ENCODE measurements at places on chromosomes 6 and 20.
A peak's percentile ranks its signal among the peaks of the same experiment; 100 is the strongest.

DNA sequence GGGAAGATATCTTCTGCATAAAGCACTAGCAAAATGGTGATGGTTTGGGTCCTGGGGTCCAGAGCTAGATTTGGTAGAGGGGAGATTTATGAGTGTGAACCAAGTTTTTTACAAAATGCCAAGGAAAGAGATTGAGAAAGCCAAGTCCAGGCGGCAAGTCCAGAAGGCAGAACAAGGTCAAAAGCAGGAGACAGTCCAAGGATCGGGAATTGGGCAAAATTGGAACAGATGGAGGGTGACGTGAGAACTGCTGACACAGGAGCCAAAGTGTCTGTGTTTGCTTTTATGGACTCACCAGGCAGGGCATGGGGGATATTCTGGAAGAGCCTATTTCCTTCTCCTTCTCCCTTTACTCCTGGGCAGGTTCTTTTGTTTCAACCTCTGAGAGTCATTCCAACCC, 4.1 kb downstream of the NHLRC1 start:
- DNase-seq: no peak

DNA sequence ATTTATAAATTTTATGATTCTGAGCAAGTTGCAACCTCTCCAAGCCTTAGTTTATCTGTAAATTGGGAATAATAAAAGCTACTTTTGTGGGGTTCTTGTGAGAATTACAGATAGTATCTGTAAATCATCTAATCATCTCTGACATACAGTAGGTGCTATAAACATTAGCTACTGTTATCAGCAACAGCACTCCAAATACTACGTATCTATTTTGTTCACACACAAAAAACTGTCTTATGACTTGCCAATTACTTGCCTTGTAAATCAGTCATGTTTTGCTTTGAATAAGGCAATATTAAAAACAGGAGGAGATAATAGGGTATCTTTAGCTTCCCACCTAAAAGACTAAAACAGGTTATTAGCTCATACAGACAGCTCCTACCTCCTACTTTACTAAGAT, 36.7 kb downstream of the DTNBP1 start:
- DNase-seq: no peak

DNA sequence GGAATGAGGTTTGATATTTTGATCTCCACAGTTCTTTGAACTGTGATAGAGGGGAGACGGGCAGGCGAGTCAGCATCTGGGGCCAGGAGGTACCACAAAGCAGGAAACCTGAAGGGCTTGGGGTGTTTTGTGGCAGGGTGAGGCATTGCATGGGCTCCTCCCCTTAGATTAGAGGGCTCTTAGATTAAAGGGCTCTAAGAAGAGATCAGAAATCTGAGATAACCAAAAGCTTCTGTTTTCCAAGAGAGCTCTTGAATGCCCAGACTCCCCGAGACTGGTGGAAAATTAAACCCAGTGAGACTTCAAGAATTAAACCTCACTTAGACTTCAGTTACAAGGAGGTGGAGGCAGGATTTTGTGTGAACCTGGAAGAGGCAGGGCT, 2.4 kb upstream of the GPX5 start:
- no peak for DNase-seq

- DNase-seq: no peak
Measured at GRCh38 chr20:47761482-47762047, 23.7 kb downstream of the SULF2 start.

GRCh38 chr6:12927746-12928145, 211.2 kb downstream of the PHACTR1 start:
- DNase-seq: no peak

DNA sequence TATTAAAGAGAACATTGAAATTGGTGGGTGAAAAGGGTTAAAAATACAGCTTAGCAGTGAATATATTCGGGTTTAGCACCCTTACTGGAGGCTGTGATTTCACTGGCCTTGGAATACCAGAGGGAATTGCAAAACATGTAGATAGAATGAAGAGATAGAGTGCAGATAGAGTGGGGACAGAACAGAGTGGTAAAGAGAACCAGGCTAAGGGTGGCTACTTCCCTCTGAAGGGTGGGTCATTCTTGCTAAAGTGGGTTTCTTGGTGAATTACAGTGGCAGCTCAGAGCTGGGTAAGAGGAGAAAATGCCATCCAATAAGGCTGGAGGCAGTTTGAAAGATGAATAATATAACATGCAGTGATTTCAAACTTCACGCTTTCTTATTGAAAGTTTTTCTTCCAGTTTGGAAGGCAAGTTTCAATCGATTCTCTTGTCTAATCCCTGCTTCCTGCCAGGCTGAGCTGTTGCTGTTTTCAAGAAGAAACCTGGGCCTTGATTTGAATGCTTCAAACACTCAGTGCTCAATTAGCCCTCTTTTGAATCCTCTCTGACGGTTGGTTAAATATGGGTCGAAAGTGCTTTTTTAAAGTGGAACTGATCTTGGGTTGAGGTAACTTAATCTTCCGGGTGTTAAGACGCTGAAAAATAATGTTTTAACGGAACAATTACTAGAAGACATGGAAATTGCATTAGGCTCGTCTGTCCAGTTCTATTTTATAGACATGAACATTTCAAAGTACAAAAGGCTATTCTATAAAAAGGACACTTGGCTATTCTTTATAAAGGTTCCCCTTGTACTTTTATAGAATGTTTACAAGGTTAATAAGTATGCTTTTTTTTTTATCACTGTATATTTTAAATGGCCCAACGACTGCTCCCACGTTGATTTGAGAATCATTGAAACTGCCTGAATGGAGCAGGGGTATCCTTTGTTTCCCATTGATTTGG, 203.3 kb downstream of the BCAS1 start:
- peak; percentile 62 for DNase-seq

DNA sequence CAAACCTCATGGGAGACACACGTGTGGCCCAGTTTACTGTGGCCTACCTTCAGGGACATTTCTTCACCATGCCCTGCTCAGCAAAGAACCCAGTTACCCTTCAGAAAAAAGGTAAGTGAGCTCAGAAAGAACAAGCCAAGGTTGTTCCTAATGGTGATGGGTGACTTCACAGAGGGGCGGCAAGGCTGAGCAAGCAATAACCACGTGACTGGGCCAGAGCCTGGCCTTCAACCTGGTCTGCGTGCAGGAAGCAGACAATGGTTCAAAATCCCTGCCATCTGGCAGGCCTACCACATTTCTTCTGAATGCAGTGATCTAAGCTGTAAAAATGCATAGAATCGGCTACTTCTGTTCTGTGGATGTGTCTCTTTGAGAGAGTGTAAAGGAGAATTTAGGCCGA, 115.5 kb upstream of the CST7 start:
- no peak for DNase-seq

DNA sequence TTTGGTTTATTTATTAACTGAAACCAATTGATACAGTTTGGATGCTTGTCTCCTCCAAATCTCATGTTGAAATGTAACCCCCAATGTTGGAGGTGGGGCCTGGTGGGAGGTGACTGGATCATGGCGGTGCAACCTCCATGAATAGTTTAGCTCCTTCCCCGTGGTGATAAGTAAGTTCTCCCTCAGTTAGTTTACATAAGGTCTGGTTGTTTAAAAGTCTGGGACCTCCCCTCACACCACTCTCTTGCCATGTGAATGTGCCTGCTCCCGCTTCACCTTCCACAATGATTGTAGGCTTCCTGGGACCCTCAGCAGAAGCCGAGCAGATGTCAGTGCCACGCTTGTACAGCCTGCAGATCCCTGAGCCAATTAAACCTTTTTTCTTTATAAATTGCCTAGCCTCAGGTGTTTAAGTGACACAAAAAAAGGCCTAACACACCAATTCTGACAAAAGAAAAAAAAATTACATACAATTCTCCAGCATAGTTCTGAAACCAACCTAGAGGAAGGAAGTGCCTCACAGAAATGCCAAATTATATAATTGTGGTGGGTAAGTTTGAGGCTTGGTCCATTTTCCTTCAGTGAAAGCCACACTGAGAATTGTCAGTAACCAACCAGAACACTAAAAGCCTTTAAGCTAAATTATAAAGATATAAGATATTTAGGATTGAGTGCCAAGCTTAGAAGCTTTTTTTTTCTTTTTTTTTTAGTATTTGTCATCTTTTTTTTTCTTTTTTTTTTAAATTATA, 15.0 kb downstream of the MAP7 start:
- no peak for DNase-seq

GRCh38 chr6:138499303-138500018, at the start of gene NHSL1:
Gene NHSL1 (minus strand): TSS chr6:138499494. CDS start chr6:138499290, 204 bp downstream.
- no peak for DNase-seq

DNA sequence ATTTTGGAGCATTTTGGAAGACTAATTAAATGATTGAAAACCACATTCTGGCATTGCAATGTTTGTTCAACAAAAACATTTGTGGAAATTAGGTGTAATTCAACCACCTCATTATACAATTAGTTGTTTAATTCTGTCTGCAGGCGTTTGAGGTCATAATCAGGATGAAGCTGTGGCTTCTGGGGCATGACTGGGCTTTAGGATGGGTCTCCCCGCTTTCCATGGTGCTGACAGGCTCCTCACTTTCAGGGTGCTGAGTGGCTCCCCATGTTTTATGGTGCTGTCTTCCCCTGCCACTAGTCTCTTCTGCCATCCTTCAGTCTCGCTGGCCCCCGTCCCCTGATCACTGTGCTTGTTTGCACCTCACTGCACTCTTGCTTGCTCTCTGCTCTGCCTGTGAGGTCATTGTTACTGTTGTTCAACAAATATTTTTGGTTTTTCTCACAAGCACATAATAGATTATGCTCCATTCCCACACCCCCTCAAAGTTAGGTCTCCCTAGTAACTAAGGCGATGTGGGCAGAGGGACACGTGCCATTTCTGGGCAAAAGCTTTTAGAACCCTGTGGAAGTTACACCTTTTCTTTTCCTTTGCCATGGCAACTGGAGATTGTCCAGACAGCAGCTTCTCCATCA, 25.4 kb upstream of the ZNF831 start:
- no peak for DNase-seq

- no peak for DNase-seq
Measured at GRCh38 chr6:143180826-143181225, 120.1 kb downstream of the AIG1 start.

DNA sequence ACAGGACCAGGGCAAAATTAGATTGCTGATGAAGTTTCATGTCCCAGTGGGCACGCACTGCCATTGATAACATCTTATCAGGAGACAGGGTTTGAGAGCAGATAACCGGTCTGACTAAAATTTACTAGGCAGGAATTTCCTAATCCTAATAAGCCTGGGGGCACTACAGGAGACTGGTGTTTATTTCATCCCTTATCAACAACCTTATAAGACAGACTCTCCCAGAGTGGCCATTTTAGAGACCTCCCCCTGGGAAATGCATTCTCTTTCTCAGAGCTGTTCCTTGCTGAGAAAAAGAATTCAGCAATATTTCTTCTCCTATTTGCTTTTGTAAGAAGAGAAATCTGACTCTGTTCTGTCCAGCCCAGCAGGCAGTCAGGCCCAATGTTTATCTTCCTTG, 423.4 kb upstream of the IMPG1 start:
- no peak for DNase-seq

- no peak for DNase-seq
Measured at GRCh38 chr6:37650071-37650481, 47.6 kb downstream of the MDGA1 start.

DNA sequence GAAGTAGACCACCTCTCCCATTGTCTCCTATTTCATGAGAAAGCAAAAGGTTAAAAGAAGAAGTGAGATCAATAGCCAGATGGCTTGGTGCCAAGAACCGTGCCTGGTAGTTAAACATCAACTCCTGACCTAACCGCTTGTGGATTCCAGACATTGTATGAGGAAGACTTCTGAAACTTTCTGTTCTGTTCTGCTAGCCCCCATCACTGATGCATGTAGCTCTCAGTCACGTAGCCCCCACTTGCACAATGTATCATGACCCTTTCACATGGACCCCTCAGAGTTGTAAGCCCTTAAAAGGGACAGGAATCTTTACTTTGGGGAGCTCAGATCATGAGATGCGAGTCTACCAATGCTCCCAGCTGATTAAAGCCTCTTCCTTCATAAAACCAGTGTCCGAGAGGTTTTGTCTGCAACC, 301.2 kb downstream of the RNGTT start:
- DNase-seq: no peak

DNA sequence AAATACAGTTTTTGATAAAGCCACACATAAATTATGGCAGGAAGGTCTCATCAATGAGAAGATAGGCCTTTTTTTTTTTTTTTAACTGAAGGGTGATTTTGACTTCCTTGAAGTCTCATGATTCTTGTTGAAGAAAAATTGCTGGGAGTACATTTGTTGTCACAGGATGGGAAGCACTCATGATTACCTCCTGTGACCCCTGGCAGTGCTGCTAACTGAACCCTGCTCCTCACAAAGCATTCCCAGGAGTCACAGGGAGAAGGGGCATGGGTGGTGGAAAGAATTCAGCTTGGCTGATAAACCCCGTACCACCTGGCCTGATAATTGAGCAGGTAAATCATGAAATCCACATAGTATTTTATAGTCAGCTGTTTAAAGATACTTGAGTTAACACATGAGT, 86.9 kb downstream of the CD109 start:
- DNase-seq: no peak

DNA sequence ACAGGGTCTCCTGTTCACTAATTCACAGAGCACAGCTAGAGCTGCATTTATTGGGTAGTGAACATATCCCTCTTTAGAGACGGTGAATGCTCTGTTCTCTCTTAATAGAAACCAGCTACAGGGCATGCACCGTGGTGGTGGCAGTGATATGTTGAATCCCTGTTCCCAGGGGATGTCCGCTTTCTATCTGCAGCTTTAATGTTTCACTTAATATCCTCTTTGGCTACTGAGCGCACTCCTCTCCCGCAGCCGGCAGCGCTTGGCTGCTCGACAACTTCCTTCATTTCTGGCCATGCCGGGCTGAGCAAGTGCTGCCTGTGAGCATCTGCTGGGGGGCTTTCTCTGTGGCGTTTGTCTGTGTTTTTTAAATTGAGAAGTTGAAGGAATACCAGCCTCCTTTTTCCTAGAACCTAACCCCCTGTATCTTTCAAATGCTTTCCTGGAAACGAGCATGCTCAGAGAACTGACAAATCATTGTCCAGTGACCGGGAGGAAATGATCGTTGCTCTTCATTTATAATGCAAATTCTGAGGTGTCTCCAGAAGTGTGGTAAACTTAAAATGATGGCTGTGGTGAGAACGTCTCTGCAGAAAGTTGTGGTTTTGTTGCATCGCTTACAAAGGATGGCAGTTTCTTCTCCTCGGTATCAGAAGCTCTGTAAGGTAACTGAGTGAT, 297.9 kb downstream of the UTRN start:
- peak; percentile 8 for DNase-seq
